ENCODE measurements at places on chromosomes 2 and 18.

DNA sequence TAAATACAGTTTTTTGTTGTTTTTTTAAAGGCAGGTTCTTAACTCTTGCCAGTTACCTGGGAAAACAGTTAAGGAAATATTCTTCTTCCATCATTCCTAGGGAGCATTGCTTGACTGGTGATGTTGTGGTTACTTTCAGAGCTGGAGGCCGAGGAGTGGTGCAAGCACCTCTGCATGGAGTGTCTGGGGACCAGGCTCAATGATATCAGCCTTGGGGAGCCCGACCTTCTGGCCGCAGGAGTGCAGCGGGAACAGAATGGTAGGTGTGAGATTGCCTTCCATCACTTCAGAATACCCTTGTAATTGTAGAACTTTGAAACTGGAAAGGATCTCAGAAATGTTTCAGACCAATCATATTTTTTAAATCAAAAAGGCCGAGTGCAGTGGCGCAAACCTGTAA lies 270.1 kb downstream of the CD226 start:
- DNase-seq, result no peak

GRCh38 chr2:74074487-74074886 lies 73.2 kb downstream of the BOLA3 start:
- DNase-seq, result no peak

- no peak for DNase-seq
Measured at GRCh38 chr2:24439280-24439970, 51.6 kb upstream of the NCOA1 start.

- DNase-seq, result no peak
Measured at GRCh38 chr2:158380746-158381145, 75.8 kb downstream of the CCDC148 start.

- no peak for DNase-seq
Measured at GRCh38 chr2:82694431-82694830, 1764.6 kb downstream of the SUCLG1 start.

GRCh38 chr2:174764280-174765255 lies at the start of gene CHRNA1:
TSS of gene CHRNA1 (minus strand) at chr2:174764472. CDS start at chr2:174764394, 78 bp downstream.
- no peak for DNase-seq

DNA sequence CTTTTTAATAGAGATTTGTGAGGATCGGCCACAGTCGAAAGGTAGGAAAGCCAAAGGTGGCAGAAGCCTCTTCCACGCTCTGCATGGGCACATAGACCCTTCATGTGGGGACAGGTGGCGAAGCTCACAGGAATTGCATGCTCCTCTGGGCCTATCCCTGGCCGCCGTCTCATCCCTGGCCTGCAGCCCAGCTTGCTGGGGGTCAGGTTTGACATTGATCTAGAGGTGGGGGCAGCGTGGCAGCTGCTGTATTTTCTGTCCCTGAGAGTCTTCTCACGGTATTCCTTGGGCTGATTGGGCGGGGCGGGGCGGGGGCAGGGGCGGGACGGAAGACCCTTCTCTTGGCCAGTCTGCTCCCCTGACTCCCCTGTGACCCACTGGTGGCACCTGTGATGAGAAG lies 48.9 kb downstream of the STK25 start:
- no peak for DNase-seq

- no peak for DNase-seq
Measured at GRCh38 chr2:85865539-85866164, 23.1 kb downstream of the ST3GAL5 start.

DNA sequence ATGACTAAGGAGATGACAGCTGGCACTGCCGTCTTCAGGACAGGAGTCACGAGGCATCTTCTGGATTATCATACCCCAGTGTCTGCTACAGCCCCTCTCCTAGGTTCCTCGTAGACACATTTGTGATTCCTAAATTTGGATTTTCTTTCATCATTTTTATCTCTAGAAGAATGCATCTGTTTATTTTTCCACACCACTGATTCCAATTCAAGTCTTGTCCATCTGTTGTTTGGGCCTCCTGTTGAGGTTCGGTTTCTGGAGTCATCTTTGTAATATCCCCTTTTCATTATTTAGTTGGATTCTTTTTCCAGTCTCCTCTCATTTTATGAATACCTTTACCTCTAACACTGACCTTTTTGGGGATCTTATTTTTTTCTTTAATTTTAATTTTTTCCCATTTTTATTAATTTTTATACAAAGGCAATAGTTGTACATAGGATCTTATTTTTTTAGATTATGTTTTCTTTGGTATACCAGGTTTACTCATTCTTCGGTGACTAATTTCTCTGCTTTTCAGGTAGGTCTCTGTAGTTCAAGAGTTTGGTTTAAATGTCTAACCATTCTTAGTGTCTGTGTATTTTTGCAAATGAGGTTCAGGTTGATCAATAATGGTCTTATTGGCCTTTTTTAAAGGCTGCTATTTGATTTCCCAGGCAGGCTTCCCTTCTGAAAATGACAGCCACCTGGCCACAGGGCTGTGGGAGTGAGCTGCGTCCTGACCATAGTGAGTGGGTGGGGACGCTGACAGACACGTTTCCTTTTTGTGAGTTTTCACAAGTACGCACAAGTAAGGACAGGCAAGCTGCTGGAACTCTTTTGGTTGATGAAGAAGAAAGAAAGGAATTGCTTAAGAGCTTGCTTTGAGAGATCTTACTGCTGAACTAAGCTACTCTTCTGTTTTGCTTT lies 34.5 kb downstream of the FARP2 start:
- DNase-seq, result no peak

- no peak for DNase-seq
Measured at GRCh38 chr2:100278501-100278900, 43.8 kb downstream of the LONRF2 start.

DNA sequence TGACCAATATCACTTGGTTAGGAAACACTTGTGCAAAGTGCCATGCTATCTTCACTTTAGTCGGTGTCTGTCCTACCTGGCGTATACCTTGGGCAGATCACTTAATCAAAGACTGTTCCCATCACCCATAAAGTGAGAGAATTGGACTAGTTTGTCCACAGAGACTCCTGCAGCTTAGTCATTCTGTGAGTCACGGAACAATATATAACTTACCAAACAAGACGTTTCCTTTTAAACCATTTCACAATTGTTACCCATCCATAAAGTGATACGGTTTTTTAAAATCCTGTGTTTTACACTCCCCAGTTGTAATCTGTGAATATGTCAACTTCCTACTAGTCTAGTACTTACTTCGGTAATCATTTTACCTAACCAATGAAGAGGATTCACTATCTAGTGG lies 499.3 kb upstream of the SMIM21 start:
- no peak for DNase-seq

GRCh38 chr2:142588269-142588668 lies 289.2 kb upstream of the KYNU start:
- DNase-seq, result no peak

DNA sequence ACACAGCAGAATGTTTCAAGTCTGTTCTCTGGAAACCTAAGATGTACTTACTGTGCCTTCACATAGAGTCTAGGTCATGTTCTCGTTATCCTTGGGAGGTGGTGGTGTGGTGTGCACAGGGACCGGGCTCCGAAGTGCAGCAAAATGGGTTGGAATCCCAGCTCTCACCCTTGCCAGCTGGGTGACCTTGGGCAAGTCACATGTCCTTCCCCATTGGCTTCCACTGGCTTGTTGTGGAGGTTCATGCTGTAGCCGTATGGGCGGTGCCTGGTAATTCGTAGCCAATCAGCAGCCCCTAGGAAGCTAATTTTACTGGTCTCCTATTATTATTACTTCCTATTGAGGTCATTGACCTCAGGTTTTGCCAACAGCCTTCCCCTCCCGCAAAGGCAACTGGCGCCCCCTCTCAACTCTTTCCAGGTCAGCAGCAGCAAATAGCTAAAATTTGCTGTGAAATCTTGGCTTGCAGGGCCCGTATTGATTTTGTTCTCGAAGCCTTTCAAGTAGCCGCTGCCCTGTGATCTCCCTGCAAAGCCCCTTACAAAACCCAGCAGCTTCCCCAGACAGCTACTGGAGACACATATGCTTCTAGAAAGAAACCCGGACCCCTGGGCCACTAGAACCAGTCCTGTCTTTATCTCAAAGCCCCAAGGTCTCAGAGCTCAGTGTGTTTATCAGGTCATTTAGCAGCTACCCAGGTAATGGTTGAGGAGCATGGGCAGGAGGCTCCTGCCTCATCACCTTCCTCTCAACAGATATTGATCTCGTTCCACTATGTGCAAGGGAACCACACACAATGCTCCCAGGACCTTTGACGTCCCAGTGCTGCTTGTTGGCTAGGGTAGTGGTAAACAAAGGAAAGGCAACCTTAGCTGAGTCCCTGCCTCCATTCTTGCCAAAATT lies 66.5 kb upstream of the SLC1A4 start:
- no peak for DNase-seq

DNA sequence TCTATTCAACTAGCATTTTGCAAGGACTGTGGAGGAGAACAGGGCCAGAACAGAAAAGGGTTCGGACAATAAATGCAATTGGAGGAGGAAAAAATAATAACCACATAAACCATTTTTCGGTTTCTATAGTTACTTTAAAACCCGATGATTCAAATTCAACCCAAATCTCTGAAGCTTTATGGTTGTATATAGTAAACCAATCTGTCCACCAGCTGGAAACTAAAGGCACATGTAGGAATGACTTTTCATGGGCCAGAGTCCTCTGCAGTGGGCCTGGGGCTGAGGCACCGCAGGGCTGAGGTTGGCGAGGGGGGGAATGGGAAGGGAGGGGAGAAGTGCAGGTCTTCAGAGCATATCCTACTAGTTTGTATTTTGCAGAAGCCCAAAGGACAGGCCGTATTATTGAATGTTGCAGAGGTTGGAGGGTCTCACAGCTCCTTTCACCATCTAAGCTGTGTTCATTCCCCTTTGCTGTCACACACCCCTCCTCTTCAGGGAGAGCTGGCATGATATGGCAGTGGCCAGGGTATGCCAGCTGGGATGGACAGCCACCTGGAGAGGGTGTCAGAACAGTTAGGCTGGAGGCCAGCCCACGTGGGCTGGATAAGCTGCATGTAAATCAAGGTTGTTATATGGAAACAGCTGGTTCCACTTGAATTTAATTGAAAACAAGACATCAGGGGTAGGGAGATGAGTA lies 267.1 kb downstream of the PRKCE start:
- DNase-seq, result no peak

DNA sequence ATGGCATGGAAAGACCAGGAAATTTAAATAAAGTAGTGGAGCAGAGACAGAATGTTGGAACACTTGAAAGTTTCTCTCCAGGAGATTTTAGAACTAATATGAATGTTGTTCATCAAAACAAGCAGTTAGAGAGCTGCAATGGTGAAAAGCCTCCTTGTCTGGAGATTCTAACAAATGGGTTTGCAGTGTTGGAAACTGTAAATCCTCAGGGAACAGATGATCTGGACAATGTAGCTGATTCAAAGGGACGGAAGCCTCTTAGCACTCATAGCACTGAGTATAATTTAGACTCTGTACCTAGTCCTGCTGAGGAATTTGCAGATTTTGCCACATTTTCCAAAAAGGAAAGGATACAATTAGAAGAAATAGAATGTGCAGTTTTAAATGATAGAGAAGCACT lies 27.7 kb downstream of the AFTPH start:
- DNase-seq, result no peak

DNA sequence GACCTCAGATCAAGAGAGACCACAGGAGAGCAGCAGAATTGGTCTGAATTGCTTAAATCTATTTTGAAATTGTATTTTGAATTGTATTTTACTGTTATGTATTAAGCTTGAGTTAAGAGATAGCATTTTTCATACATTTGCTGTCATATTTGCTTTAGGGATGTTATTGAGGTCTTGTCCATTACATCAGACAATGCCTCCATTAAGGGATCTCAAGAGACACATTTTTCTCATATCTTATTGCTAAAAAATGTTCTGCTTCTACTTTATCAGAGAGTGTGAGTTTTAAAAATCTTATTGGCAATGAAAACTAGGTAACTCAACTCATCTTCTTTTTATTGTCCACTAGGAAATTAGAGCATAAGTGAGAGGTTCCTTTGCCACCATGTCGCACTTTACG lies 66.8 kb upstream of the CTAGE1 start:
- no peak for DNase-seq

GRCh38 chr18:24055878-24056277 lies 41.3 kb downstream of the TTC39C start:
- no peak for DNase-seq

DNA sequence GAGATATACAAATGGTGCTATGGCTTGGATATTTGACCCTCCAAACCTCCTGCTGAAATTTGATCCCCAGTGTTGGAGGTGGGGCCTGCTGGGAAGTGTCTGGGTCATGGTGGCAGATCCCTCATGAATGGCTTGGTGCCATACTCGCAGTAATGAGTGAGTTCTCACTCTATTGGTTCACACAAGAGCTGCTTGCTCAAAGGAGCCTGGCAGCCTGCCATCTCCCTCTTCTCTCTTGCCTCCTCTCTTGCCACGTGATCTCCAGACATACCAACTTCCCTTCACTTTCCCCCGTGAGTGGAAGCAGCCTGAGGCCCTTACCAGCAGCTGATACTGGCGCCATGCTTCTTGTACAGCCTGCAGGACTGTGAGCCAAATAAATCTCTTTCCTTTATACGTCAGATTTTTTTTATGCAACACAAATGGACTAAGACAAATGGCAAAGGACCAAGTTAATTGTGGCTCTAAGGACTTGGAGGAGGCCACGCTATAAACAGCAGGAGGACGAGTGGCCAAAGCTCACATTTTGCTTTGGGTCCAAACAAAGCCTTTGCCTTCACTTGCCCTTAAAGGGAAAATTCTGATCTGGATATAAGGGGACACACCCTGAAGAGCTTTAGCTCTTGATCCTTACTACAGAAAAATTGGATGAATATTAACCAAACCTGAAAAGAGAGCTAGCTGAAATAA lies 214.7 kb downstream of the SS18 start:
- no peak for DNase-seq

- no peak for DNase-seq
Measured at GRCh38 chr2:45496869-45497268, 114.2 kb downstream of the SRBD1 start.

GRCh38 chr2:80105015-80105640 lies 199.4 kb downstream of the LRRTM1 start:
- DNase-seq, result no peak

DNA sequence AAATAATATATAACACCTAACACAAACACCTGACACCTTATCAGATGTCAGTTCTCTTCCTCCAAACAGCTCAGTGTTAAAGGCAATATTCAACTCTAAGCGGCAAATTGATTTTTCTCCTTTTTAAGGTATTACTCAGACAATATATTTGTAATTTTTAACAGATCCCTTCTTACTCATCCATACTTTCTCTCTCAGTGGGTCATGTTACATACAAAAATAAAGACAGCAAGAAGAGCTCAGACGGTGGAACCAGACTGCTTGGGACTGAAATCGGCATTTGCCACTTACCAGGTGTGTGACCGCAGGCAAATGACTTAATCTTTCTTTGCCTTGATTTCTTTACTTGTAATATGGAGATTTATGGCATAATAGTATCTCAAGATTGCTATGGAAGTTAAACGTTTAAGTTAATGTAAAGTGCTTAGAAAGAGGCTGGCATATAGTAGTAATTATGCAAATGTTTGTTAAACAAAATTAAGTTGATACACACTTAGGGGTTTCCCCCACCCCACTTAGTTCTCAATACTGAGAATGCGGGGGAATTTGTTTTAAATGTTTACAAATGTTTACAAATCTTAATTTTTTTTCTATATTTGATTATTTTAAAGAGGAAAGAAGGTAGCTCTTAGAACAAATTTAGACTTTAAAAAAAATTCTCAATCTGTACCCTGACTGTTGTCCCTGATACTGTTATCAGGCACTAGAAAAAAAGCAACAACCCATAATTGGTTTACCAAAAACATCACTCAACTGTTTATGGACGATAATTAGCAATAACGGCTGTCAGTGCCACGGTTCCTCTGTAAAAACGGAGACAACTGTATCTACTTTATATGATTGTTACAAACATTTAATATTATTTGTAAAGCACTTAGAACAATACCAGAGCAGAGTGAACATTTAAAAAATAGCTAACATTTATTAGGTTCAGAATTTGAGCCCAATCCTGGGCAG lies 25.6 kb downstream of the MAP3K2 start:
- no peak for DNase-seq

- no peak for DNase-seq
Measured at GRCh38 chr2:62457556-62457955, 48.4 kb downstream of the TMEM17 start.
